ENCODE measurements at places on chromosomes 7 and 10. TPM values are rescaled to one million over a fixed set of nuclear protein-coding genes. Genes with fewer than 3 reads are reported as not detected.
A peak's percentile ranks its signal among the peaks of the same experiment; 100 is the strongest.

- no peaks in the 10 kb centered on the region for H3K27me3 ChIP-seq
- no peak overlapping the region for H3K4me3 ChIP-seq
- DNase-seq = peak; percentile 71
- H3K4me1 ChIP-seq = peaks cover 49% of the 10 kb centered on the region
- H3K27ac ChIP-seq = peak overlapping the region; percentile 92
Measured at GRCh38 chr7:129829737-129830631, 122.8 kb downstream of the UBE2H start.

DNA sequence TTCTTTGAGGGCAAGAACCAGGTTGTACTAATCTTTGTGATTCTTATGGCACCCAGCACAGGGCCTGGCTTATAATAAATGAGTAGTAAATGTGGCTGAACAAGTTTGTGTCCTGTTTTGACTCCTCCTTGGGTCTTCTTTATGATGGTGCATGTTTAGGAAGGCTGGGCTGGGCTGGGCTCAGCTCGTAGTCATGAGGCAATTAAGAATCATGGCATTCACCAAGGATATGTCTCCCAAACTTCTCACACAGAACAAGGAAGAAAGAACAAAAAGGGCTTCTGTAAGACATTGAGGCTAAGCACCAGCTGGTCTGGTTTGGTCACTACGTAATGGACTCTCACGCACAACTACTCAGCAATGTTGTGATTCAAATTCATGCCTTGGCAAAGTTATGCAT is 30.5 kb upstream of the YAE1 start:
- DNase-seq = no peak
- no peaks in the 10 kb centered on the region for H3K27me3 ChIP-seq
- H3K4me3 ChIP-seq = no peak overlapping the region
- H3K36me3 ChIP-seq = no peaks in the 10 kb centered on the region

DNA sequence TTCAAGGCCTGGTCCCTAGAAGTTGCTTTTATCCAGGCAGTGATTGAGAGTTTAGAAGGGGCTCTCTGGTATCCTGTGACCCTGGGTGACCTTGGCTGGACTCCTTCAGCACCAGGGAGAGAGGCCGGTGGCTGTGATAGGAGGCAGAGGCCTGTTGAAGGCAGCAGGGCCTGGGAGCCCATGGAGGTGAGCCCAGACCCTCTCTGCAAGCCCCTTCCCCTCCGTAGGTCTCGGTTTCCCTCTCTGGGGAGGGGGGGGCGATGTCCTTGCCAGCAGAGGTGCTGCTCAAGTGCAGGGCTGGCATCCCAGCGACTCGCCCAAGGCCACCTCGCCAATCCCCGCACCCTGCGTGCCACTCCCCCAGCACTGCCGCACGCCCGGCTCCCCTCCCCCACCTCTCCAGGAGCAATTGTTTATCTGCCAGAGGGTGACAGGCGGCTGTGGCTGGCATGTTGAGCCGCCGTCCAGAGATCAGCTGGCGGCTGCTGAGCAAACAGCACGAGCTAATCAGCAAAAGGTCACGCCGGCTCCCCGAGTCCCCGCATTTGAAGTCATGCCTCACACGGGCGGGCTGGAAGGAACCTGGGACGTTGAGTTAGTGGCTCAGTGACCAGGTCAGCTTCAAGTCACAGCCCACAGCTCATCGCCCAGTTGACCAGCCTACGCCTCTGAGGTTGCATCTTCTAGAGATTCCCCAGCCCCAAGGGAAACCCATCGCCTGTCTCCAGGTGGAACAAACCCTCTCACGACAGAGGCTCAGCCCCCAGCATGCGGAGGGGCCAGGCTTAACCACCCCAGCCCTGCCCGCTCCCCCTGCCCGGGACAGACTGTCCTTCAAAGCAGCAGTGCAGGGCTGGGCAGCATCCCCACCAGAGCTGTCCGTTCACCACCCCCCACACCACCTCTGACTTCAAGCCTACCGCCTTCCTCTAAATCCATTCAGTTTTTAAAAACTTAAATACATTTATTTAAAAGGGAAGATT is 43.7 kb downstream of the ELFN1 start:
- H3K27me3 ChIP-seq = no peaks in the 10 kb centered on the region
- no peak overlapping the region for H3K4me3 ChIP-seq
- peaks cover 7% of the 10 kb centered on the region for H3K4me1 ChIP-seq
- no peak overlapping the region for H3K27ac ChIP-seq

DNA sequence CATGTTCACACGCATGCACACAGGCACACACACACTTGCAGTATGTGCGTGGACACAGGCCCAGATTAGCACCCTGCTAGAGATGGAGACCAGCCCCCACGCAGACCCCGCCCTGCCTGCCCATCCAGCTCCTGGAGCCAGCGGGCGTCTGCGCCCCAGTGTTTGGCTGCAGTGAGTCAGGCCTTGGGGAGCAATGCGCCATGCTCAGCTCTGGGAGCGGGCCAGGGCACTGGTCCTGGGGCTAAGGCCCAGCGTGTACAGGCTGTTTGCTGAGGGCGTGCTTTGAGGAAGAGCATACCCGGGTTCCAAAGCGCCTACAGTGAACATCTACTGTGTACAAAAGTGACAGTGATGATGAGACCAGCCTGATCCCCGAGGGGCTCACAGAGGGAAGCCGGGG is 16.0 kb upstream of the ELFN1 start:
- H3K4me3 ChIP-seq = no peak overlapping the region
- no peak overlapping the region for H3K27ac ChIP-seq
- H3K36me3 ChIP-seq = no peaks in the 10 kb centered on the region
- H3K4me1 ChIP-seq = no peaks in the 10 kb centered on the region
- H3K27me3 ChIP-seq = no peaks in the 10 kb centered on the region

Gene MEOX2
- 12.2 TPM for total RNA-seq

All from thyroid gland (tissue), 4 donors.